ENCODE measurements at places on chromosomes 4 and X.

DNA sequence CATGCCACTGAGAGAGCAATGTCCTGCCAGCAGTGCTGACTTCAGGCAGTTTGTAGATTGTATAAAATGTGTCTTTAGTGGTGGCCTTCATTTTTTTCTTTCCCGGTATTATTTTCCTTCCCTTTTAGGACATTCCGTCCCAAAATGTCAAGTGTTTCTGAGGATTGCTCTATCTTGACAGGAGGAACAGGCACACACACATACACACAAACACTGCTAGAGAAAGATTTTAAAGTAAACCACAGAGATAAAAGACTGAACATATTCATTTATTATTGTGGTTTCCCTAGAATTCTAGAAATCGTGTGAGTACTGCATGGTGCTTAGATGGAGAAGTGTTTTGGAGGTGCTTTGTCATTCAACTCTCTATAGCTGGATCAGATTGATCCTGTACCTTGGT is 111.9 kb downstream of the GABRB1 start:
- no peak for DNase-seq

DNA sequence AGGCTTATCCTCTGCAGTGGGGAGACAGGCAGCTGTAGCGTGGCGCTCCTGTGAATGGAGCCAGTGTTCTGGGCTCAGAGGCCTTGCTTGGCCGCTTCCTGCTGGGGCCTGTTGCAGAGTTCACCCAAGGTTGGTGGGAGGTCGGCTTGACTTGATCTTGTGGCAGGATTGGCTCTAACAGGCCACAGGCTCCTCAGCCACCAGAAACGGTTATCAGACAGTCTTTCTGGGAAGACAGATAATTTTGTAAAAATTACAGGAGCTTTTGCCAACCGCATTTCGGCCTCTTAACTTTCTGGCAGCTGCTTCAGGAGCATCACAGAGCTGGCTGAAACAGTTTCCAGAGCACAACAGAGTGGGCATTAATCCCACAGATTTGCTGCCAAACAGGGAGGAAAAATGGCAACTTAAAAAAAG is 66.4 kb downstream of the DIPK2B start:
- no peak for DNase-seq

DNA sequence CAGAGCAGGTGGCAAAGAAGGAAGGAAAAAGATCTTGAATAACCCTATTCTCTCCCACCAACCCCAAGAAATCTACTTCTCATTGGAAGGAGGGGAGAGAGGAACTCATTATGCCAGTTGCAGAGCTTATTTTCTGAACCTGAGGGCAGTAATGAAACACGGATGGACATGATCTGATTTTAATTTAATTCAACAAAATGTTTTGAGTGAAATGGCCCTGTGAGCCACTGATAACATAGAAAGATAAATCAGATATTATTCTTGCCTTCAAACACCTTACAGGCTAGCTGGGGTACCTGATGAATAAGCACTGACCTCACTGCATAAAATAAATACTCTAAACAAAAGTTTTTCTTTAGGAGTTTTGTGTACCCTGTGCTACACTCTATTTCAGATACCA is 30.3 kb downstream of the DAPP1 start:
- DNase-seq, result no peak

DNA sequence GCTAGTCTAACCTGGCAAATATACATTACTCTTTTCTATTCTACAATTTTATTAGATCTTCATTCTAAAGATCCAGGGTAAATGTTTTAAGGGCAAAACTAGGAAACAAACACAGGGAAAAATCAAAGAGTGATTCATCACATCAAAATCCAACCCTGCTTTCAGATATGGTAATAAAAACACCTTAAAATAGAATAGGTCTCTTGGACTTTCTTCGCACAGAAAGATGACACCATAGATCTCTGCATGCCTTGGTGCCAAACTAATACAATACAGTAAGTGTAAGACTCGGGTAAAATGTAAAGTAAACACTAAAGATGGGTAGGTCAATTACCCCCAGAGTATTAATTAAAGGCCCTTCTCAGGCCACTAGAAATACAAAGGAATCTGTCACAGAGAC is 34.2 kb downstream of the LDB2 start:
- DNase-seq, result no peak

DNA sequence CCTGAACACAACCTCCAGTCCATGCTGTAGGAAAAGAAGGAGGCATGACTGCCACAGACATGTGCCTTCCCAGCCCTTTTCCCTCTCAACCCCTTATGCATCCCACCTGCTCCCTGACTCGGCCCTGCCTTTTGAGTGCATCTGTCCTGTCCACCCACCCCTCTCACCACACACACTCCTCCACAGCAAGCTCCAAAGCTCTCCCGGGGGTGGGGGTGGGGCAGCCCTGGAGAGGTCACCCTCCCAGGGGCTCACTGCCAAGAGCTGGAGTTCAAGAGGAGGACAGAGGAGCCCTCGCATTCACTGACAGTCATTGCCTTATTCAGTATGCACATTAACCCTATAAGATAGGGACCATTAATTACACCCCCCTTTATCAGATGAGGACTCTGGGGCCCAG is 46.6 kb upstream of the MAMLD1 start:
- no peak for DNase-seq

DNA sequence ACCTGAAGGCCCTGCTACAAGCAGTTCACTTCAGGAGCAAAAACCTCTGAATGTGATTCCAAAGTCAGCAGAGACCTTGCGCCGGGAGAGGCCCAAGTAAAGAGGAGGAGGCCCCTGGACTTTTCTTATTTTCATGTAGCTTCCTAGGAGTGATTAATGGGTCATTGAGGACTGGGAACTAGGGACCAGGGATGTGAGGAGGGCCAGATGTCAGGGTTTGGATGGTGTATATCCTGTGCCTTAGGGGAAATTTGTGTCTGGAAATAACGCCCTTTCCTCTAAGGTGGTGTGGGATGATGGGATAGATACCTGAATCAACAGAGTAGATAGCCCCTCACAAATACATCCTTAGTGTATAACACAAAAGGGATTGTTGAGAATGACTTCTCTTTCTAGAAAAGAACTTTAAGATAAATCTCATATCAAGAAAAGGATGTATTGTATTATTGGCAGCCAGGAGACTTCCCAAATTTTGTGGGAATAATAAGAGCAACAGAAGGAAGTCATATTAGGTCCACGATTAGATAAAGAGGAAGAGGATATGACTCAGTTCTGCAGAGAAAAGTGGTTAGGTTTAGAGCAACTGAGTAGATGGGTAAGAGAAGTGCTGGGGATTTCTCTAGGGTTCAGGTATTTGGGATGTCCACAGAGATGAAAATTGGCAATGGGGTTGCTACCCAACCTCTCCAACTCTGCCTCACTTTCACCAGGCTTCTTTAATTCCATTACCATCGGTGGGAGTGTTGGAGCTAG is 1.1 kb downstream of the ITGB1BP2 start:
- no peak for DNase-seq

DNA sequence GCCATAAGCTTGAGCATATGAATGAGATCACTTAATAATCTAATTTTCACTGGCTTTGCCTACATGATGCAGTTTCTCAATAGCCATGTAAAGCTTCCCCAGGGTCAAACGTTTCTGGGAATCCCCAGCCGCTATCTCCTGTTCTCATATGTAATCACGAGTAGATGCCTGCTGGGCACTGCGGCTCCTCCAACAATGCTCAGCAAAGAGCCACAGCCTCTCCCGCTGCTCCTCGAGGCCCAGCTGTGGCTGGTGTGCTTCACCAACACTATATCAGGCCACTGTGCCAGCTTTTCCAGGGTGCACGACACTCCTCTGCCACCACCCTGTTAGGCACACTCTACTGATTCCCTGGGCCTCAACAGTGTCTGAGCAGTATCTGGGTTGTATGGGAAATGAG is 78.3 kb upstream of the RASGEF1B start:
- DNase-seq, result no peak

DNA sequence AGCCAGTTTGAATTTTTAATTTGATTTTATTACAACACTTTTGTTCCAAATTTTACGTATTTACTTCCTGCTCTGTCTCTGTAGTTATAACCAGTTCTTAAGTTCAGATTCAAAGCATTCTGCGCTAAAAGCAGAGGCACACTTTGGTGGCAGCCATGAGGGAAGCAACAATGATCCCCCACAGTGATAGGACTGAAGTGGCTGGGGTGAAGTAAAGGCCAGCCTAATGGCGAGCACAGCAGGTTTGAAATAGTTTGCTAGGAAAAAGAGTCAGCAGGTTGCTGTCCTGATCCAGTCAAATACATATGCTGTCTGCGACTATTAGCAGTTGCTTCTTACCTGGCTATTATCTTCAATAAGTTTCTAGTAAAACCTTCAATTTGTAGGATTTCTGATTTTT is 176.3 kb downstream of the RPA4 start:
- DNase-seq, result no peak

DNA sequence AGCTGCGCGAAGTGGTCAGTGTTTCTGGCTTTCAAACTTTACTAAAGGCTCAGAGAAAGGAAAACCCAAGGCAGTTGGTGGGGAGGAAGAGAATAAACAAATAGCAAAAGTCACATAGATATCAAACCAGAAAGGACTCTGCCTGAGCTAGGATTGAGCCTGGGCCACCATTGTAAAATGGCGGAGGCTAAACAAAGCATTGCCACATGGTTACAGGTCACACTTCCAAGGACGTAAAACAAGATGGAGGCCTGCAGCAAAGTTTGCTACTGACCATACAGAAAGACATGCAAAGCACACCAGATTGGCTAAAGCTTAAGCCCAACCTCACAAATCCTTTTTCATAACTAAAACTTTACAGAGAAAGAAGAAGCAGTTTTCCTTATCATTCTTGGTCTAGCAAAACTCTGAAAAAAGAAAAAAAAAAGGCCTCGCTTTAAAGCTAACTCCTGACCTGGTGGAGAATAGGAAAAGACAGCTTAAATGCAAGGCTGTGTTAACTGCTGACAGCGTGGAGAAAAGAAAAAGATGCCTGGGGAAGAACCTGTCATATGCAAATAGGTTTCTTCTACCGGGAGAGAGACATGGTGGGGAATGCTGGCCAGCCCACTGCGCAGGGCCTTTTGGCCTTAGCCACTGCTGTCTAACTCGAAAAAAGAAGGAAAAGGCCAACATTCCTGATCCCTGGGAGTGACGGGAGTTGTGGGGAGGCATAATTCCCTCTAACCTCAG is 81.8 kb upstream of the SMARCA5 start:
- no peak for DNase-seq

GRCh38 chr4:25330335-25330734 is 17.8 kb downstream of the ZCCHC4 start:
- no peak for DNase-seq

GRCh38 chrX:81263059-81263458 is 61.2 kb downstream of the SH3BGRL start:
- no peak for DNase-seq

DNA sequence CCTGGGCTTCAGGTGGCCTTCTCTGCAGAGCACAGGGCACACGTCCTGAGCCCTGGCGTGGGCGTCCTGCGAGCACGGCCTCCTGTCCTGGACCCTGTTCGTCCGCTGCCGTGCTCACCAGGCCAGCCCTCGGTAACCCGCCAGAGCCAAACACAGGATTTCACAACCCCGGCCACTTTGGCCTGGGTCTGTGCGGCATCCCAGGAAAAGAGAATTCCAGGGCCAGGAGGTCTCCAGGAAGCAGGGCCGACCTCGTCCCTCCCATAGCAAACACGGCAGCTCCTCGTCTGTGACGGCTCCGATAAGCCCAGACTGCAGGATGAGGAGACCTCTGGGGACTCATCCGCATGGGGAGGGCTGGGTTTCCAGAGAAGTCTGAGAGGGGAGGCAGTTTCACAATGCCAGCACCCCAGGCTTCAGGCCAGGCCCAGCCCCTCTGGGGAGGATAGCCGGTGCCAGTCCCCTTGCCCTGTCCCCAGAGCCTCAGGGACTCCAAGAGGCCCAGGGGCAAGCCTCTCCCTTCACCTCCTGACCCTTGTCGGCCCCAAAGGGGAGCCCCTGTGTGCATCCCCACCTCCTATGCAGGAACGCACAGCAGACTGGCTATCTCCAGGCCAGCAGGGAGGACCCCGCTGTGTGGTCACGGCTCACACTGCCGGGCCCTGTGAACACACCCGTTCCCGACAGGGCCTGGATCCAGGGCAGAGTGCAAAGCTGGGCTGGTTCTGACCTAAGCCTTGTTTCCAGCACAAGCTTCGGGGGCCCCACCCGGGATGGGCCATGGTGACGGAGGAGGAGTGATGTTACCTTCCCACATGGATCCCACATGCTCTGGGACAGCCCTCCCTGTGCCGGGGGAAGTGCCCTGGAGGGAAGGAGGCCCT is 22.3 kb upstream of the HTRA3 start:
- no peak for DNase-seq

GRCh38 chrX:153539171-153539978 is 21.9 kb downstream of the ATP2B3 start:
- no peak for DNase-seq

- peak; percentile 54 for DNase-seq
These were observed 2.2 kb downstream of the GRID2 start for GRCh38 chr4:92305878-92306520.

DNA sequence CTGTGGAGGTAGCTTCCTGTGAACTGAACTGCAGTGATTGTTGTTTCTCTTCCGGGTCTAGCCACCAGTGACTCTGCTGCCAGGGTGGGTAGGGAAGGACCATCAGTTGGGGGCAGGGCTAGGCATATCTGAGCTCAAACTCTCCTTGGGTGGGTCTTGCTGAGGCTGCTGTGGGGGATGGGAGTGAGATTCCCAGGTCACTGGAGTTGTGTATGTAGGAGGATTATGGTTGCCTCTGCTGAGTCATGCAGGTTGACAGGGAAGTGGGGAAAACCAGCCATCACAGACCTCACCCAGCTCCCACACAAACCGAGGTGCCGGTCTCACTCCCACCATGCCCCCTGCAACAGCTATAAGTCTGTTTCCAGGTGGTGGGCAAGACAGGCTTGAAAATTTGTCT is 1937.8 kb downstream of the PCDH7 start:
- DNase-seq, result no peak

- no peak for DNase-seq
These were observed 227.3 kb upstream of the ZC4H2 start for GRCh38 chrX:65203545-65203944.

DNA sequence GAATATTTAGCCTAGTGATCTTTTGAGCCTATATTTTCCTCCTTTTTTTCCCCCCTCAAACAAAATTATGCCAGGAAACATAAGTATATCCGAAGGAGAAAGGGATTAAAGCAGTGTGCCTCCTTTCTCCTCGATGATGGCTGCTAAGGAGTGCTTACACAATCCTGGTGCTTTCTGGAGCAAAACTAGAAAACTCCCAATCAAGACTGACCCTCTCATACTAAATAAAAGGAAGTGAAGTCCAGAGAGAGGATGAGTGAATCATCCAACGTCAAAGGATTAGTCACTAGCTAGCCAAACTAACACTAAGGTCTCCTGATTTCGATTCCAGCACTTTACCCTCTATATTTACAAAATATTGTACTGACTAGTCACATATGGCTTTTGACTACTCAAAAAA is 146.8 kb downstream of the PPP3CA start:
- no peak for DNase-seq
